ENCODE measurements at places on chromosomes 13 and 19.

GRCh38 chr13:48181482-48182145 is 51.4 kb upstream of the ITM2B start:
- no peak for DNase-seq

DNA sequence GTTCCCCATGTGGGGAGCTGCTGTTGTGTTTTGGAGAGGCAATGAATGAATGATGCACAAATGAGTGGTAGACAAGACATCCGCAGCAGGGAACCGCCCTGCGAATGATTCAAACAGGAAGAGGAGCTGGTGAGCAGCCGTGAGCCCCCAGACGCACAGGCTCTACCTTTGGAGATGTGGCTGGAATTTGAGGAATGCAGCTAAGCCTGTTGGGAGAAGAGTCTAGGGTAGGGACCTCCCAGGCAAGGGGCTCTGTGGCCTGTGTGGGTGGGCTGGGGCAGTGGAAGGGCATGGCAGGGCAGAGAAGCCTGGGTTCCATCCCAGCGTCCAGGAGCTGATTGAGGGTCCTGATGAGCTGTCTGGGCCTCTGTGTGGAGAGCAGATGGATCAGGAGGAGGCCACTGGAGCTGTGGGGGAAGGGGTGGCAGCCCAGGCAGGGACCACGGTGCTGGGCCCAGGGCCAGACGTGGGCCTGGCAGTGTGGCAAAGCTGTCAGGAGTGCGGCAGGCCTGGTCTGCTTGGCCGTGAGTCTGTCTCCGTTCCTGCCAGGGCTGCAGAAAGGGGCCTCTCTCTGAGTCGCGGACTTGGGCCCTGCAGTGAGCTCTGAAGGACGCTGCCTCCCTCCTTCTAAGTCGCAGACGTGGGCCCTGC is 41.8 kb upstream of the DCUN1D2 start:
- DNase-seq: no peak

DNA sequence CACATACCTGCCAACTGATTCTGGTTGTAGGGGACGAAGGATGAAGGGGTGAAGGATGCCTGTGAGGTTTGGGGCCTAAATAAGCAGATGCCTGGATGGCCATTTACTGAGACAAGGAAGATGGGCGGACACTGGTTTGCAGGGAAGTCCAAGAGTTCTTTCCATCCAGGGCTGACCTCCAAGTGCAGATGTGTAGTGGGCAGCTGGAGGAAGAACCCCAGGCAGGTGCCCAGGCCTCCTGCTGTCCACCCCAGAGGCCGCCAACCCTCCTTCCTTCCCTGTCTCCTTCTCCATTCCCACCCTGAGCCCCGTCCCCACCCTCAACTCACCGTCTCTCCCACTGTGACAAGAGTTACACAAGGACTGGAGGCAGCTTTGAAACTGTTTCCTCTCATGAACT is 171.5 kb downstream of the KATNAL1 start:
- DNase-seq: no peak

- no peak for DNase-seq
Measured at GRCh38 chr13:43512221-43512620, 274.6 kb downstream of the ENOX1 start.

DNA sequence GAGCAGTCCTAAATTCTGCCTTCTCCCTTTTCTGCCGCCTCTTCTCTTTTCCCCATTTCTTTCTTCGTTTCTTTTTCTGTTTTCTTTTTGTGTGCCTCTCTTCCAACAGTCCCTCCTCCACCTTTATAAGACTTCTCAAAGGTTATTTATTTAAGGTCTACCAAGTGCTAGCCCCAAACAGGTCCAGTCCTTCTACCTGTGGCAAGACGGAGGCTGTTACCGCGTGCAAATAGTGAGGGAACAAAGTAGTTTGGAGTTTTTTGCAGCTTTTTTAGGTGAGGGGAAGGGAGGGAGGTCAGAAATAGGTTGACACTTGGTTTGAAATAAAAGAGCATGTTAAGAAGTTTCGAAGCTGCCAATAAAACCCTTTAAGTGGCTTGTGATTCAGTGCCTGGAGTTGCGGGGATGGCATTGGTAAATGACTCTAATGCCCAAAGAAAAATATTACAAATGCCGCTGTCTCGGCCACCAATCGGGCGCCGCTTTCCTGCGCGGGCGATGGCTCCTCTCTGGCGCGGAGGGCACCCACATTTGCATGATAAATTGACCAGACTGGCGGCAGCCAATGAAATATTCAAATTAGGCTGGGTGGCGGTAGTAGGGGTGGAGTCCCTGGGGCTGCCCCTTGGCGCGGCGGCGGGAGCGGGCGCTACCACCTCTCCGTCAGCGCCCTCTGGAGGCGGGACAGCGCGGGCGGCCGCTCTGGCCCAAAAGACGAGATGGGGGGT is 7.5 kb upstream of the TSHZ3 start:
- no peak for DNase-seq

DNA sequence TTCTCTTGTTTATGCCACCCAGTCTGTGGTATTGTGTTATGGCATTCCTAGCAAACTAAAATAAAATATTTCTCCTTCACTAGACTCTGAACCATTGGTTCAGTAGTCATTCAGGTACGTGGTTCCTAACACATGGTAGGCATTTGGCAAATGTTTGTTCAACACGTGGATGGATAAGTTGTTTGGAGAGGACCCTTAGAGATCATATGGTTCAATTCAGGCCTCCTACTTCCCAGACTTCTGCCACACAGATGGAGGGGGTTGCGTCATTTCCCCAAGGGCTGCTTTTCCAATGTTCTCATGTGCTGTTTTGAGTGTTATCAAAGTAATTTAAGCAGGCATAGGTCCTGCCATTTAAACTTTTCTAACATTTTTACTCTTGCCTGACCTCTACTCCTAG is 6.7 kb downstream of the CXCL17 start:
- DNase-seq: no peak

DNA sequence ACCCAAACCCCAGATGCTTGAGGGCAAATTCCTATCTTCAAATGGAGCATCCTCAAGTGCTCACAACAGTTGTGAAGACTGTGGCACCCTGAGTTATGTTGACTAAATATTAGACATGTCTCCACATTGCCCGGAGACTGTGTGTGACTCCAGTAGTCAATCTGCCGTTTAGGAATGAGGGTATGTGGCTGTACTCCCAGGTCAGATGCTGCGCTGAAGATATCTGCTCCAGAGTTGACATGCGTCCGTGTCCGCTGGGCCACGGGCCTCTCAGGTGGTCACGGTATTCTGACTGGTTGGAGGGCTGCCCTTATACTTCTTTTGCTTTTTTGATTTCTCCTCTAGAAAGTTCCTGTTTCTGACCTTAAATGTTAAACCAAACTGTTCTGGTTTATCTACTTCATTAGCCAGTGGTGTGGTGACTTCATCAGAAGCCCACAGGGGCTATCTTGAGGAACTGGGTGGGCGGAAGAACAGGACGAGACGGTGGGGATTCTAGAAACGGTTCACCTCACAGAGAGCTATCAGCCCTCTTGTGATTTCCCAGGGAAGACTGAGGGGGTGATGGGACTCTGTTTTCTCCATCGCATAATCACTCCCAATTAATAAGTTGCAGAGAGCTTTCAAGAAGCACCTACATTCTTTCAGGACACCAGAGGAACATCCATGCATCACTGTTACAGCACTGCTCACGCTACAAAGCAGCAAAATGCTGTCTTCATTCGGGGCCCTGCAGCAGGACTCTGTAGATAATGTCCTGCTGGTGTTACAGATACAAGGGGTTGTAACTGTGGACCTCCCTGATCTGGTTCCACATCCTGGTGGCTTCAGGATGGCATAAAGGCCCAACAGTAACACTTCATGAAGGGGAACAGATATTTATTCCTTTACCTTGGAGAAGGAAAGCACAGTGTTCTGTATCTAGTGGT is 1.3 kb upstream of the LCP1 start:
- no peak for DNase-seq

DNA sequence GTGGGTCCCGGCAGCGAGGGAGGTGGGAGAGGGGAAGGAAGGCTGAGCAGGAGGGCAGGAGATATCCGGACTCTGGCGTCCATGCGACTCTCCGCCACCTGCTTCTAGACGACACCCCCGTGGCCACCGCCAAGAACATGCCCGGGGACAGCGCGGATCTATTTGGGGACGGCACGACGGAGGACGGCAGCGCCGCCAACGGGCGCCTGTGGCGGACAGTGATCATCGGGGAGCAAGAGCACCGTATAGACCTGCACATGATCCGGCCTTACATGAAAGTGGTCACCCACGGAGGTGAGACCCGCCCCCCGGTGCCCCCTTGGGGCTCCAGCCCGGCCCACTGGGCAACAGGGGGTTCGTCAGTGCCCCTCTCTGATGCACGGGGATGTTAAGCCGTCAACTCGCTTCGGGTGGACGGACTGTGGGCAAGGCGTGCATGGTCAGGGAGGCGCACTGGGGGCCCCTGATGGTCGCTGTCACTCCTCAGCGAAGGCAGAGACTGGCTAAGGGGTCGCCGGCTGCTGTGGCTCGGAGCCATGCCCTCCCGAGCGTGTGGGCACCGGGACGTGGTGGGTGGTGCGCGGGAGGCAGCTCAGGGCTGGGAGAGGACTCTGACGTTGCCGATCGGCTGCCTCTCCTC is 25.1 kb upstream of the NMRK2 start:
- DNase-seq: no peak

GRCh38 chr19:5292822-5293611 is 47.6 kb downstream of the PTPRS start:
- no peak for DNase-seq

DNA sequence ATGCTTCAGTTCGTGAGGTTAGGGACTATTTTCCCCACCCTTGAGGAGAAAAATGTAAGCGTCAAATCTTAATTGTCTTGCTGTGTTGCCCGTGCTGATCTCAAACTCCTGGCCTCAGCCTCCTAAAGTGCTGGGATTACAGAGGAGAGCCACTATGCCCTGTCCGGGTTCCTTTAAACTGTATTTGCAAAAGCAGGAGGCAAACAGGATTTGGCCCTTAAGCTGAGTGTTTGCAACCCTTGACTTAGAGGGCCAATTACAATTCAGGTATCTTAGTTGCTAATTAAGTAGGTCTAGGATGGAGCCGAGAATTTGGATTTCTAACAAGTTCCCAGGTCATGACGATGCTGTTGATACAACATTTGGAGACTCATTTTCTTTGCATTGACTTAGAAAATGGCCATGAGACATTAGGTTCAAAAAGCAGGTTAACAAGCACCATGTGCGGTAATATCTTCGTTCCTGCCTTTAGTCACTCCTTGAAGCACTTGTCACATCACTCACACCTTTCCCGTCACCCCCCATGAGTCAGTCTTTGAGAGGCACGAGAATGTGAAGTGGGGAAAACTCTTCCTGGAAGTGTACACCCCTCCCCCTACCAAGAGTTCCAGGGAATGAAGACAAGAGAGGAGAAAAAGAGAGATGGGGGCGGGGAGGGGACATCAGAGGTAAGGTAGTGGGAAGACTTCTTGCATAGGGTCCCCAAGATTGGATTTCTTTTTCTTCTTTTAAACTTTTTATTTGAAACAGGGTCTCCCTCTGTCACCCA is 2.6 kb downstream of the NAPSA start:
- no peak for DNase-seq

DNA sequence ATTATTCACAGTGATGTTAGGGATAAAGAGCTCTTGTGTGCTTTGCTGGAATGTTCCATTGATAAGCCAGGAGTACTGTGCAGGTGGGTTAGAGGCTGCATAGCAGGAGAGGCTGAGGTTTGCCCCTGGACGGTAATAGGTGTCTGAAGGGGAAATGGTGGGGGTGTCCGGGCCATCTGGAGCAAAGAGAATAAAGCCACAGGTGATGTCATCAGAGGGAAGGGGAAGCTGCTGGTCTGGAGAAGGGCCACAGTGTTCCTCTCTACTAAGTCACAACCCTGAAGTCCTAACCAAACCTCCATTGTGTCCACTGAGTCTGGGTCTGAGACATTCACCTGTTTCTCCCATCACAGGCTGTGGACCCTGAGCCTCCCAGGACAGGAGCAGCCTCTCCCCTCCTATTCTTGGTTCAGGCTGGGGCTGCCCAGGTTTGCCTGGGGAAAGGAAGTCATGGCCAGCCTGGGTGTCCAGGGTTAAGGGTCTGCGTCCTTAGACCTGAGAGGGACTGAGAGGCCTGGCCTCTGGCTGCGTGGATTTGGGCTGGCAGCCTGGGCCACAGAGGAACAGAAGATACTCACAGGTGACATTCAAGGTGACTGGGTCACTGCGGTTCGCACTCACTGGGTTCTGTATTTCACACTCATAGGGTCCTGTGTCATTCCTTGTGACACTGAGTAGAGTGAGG is 6.8 kb downstream of the CEACAM1 start:
- DNase-seq: no peak

DNA sequence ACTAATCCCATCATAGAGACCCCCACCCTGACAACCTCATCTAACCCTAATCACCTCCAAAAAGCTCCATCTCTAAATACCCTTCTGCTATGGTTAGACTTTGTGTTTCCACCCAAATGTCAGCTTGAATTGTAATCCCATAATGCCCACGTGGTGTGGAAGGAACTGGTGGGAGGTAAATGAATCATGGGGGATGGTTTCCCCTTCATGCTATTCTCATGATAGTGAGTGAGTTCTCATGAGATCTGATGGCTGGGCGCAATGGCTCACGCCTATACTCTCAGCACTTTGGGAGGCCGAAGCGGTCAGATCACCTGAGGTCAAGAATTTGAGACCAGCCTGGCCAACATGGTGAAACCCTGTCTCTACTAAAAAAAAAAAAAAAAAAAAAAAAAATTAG is 2.6 kb downstream of the VMAC start:
- DNase-seq: no peak

DNA sequence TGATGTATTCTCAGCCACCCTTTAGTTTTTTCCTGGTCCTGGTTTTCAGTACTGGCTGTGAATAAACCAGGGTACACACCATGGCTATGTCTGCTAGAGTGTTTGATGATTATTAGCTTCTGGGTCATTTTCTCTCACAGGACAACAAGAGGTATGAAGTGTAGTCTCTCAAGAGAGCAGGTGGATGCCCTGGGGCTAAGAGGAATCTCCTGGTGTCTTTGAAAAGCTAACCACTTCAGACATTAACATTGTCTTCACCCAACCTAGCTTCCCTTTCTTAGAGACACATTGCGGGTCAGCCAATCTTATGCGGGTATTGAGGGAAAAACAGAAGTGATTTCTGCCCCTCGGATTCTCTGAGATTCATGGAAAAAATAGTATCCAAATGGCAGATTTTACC is 1.6 kb downstream of the ZNF730 start:
- DNase-seq: no peak

GRCh38 chr13:29835280-29836061 is 14.9 kb downstream of the UBL3 start:
- no peak for DNase-seq

DNA sequence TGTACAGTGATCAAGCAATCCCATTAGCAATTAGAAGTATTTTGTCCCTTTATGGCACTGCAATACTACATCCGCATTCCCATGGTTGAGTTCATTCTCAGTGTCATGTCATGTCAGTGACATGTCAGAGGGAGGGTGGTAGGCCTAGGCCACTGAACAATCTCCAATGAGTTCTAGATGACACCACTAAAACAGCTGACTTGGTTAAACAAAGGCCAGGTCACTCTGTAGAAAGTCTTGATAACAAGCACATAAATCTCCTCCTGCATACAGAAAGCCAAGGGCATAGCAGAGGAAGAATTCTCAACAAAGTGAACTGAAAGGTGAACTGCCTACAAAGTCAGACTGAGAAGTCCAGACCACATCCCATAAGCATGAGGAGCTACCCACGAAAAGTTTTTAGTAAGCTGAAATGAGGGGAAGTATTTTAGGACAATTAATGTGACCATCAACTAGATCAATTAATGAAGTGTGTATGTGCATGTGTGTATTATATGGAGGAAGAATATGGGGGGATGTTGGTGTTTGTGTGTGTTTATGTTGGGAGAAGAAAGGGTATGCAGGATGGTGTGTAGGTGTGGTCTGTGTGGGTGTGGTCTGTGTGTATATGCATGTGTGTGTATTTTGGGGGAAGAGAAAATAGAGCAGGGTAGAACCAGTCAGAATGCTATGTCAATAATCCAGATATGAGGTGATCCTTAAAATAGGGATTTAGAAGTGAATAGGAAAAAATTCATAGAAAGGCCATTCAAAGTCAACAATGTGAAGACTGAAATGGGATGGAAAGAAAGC is 67.7 kb downstream of the TBC1D4 start:
- no peak for DNase-seq
